ENCODE measurements at places on chromosomes 12 and 14.

GRCh38 chr14:32508281-32508680 lies 179.2 kb downstream of the AKAP6 start:
- DNase-seq = no peak

GRCh38 chr12:1594006-1594260 lies 448 bp downstream of the FBXL14 start:
- no peak for DNase-seq

DNA sequence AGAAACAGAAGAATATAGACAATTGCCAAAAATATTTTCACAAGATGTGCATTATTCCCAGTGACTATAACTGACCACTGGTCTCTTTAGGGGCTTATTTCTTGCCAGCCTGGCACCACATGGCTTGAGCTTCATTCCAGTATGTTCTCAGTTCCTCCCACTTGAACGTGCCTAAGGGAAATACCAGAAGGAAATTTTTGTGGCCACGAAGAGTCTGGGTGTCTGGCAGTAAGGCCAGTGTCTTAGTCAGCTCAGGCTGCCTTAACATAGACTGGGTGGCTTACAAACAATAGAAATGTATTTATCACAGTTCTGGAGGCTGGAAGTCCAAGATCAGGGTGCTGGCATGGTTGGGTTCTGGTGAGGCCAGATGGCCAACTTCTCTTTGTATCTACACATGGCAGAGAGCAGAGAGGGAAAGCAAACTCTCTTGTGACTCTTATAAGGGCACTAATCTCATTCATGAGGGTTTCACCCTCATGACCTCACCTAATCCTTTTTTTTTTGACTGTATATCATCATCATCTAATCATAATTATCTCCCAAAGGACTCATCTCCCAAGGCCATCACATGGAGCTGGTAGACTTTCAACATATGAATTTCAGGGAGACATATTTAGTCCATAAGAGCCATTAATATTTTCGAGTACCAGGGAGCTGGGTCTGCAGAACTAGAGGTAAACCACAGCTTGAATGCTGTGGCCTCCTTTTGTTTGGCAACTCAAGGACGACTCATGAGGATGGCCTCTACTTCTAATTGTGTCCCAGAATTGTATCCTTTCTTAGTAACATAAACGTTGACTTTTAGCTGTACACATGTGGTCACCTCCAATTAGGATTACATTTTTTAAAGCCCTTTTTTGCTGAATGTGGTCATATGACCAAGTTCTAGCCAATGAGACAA lies 5.1 kb upstream of the SMOC1 start:
- DNase-seq = no peak

DNA sequence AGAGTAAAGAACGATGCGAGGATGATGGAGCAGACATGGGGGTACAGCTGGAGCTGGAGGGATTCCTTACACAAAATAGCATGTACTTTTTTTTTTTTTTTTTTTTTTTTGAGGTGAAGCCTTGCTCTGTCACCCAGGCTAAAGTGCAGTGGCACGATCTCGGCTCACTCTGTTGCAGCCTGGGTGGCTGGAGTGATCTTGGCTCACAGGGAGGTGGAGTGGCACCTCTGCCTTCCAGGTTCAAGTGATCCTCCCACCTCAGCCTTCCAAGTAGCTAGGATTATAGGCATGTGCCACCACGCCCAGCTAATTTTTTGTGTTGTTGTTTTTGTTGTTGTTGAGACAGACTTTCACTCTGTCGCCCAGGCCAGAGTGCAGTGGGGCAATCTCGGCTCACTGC lies 5.1 kb upstream of the RASAL1 start:
- no peak for DNase-seq

DNA sequence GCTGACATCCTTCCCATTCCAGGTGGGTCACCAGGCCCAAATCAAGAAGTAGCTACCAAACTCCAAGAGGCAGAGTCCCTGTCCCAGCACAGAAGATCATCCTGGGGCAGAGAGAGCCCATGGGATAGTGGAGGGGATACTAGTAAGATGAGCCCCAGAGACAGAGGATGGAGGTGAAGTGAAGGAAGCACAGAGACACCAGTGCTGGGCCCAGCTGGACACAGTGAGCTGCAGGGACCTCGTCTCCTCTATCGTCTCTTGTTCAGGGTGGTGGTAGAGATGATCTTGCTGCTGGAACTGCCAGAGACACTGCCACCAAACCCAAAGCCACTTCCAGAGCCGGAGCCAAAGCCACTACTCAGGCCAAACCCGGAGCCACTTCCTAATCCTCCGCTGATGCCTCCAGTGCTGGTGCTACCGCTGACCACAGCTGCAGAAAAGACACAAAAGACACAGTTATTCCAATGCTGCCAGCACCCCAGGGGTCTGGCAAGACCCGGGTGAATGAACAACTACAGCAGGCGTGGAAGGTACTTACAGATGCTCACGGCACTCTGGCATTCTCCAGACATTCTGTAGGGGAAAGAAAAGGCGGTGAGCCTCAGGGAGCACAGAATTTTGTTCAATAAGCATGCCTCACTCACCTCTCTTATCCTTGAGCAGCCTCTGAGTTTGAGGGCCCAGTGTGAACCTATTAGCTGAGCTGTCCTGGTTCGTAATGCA lies 6.9 kb downstream of the KRT4 start:
- DNase-seq = no peak

- no peak for DNase-seq
These were observed 274.1 kb downstream of the ADAMTS20 start for GRCh38 chr12:43277651-43278540.

DNA sequence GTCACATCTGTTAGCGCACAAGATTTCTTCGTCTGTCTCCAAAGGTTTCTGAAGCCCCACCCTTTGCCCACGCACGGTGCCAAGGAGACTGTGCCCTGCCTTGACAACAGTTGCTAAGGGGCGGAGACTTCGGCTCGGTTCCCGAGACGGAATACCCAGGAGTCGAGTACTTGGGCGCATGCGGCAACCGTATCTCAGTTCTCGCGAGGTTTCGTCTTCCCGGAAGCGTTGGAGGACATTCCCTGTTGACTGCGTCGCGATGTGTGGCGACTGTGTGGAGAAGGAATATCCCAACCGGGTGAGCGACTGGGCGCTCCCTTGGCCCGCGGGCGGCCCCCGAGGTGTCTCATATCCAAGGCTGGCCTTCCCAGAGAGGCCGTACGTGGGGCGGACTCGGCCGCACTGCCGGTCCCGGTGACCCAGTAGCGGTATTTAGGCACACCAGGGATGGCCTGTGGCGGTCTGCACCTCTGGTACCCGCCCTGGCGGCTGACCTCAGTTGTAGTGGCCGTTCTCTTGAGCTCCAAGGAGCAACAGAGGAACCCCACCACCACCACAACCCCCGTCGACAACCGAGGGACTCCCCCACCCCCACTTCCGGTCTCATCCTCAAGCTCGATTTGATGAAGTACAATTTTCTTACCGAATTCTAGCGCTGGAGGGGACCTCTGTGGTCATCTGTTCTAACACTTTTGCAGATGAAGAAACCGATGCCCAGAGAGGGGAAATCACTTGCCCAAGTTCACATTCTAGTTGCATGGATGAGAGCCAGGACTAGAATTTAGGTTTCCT lies at the start of gene CHURC1:
TSS of gene CHURC1 (plus strand) at position 219 of the 792 bp plus-strand sequence. CDS start at position 260, 41 bp downstream.
- DNase-seq = peak; percentile 98
